ENCODE measurements at places on chromosomes 5 and 9. TPM values are rescaled to one million over a fixed set of nuclear protein-coding genes. Genes with fewer than 3 reads are reported as not detected.

DNA sequence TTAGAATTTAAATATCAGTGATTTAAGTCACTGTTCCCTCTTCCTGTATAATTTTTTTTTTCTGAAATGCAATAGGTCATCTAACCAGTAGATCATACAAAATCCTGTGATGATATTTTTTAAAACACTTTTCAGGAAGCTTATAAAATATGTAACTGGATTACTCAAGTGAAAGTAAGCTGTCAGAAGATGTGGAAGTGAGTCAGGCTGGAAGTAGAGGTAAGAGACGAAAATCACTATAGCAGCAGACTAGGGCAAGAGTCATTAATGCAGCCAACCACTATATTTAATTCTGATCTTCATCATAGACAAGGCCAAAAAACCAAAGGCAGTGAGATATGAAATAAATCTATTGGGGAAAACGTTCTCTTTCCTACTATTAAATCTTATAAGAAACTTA is 65.7 kb upstream of the C6 start:
- H3K4me1 ChIP-seq, result no peaks in the 10 kb centered on the region
- H3K27me3 ChIP-seq, result no peaks in the 10 kb centered on the region
- no peak overlapping the region for H3K4me3 ChIP-seq
- H3K27ac ChIP-seq, result no peak overlapping the region
- no peak for DNase-seq

DNA sequence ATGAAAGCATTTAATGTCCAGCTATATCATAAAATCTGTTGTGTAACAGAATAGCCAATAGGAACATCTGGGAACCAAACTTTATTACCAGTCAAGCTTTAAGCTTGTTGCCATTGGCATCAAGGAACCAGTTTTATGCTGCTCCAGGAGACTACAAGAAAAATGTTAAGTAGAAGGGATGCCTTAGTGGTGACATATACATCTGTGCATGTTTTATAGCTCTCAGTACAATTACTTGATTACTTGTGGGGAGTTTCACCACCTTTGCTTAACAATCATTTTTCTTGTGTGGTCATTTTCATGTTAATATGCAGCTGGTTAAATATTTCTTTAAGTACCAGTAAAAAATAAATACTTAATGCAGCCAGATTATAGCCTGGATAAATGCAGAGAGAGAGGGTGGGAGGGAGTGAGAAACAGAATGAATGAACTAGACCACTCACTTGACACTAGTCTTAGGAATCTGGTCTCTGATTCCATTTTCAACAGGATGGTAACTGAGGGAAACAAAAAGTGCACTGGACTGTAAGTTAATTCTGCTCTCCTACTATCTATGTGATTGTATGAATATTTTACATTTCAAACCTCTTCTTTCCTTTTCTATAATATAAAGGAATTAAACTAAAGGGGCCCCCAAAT is 35.7 kb upstream of the LURAP1L start:
- no peaks in the 10 kb centered on the region for H3K27me3 ChIP-seq
- H3K4me3 ChIP-seq, result no peak overlapping the region
- no peaks in the 10 kb centered on the region for H3K36me3 ChIP-seq
- no peak overlapping the region for H3K27ac ChIP-seq

DNA sequence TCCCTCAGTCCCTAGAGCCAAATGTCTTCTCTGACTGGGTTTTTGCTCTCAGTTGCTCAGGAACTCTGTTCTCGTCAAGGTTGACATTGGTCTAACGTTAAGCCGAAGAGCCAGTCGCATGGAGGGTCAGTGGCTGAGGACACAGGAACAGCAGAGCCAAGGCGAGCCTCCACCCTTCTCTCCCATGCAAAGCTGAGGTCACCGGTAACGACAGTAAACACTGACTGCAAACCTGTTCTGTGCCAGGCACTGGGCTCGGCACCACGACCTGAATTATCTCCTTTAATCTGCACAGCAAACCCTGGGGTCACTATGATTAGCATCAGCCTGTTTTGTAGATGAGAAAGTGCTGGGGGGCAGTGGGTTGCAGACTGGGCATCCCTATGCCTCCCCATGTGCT is 171.0 kb downstream of the COL23A1 start:
- no peaks in the 10 kb centered on the region for H3K36me3 ChIP-seq
- DNase-seq, result no peak
- H3K4me1 ChIP-seq, result no peaks in the 10 kb centered on the region
- no peak overlapping the region for H3K27ac ChIP-seq
- H3K27me3 ChIP-seq, result peaks cover 2% of the 10 kb centered on the region
- no peak overlapping the region for H3K4me3 ChIP-seq

DNA sequence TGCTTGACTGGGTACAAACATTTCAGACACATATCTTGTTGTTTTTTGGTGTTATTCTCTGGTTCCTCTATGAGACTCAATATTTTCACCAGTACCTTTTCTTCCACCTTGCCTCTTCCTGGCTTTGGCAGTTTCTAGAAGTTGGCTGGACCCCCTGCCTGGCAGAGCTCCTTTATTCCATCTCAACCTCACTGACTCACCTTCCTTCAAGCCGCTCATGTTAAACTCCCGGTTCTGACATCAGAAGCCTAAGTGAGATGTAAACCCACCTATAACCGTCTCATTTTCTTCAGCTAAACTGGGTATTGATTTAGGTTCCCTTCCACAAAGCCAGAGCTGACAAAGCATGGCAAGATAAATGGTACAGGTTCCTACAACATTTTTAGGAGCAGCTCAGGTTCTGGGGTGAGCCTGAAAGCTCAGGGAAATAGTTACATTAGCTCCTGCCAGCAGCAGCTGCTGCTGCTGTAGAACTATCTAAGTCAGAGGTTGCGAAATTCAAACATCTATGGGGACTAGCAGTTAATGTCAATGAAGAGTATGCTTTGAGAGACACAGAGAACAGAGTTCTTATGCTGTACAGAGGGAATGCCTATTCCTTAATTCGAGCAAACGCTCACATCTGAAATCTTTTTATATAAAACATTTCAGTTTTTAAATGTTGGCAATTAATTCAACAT is 197.1 kb upstream of the NR3C1 start:
- no peaks in the 10 kb centered on the region for H3K27me3 ChIP-seq
- no peak for DNase-seq
- H3K36me3 ChIP-seq, result no peaks in the 10 kb centered on the region
- H3K27ac ChIP-seq, result no peak overlapping the region
- no peak overlapping the region for H3K4me3 ChIP-seq

- DNase-seq, result peak; percentile 84
- H3K27me3 ChIP-seq, result no peaks in the 10 kb centered on the region
- H3K4me1 ChIP-seq, result peaks cover 77% of the 10 kb centered on the region
- no peak overlapping the region for H3K4me3 ChIP-seq
Observed at GRCh38 chr9:112037281-112038016, 137.6 kb downstream of the SUSD1 start.

CDH9 gene
- total RNA-seq, result not detected

GRCh38 chr5:171858303-171858702 is 72.7 kb downstream of the SMIM23 start:
- no peak overlapping the region for H3K27ac ChIP-seq
- no peaks in the 10 kb centered on the region for H3K27me3 ChIP-seq
- no peak overlapping the region for H3K4me3 ChIP-seq
- H3K4me1 ChIP-seq, result peaks cover 5% of the 10 kb centered on the region
- peak; percentile 9 for DNase-seq

DNA sequence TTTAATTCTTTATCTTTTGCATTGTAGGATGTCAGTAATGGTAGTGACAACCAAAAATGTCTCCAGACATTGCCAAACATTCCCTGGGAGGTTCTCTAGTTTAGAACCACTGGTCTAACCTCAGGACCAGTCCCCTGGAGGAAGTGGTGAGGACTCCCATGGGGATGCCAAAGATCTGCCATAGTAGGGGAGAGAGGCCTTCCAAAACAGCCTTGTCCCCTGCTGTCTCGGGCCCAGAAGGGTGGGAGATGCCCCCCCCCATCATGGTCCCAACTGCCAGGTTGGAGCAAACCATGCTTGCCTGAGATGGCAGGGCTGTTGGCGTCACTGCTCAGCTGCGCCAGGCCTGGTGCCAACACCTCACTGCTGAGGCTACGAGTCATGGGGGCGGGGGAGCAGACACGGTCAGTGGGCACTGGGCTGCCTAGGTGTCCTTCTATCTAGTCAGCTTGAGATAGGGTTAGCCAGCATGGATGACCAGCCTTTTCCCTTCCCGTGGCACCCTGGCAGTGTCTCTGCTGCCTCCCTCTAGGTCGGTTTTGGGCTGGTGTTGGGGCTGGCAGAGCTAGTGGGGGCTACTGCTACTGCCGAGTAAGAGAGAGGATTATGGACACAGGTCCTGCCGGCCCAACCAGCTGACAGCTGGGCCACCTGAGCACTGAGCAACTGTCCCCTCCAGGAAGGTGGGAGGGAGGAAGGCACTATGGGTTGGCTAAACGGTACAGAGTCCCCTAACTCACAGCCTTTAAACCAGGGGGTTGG is 8.3 kb upstream of the CXXC5 start:
- H3K4me3 ChIP-seq, result no peak overlapping the region
- peaks cover 86% of the 10 kb centered on the region for H3K4me1 ChIP-seq
- H3K27ac ChIP-seq, result peak overlapping the region; percentile 25
- no peaks in the 10 kb centered on the region for H3K36me3 ChIP-seq

GRCh38 chr9:92727716-92728700 is 36.6 kb downstream of the BICD2 start:
- DNase-seq, result no peak
- H3K27ac ChIP-seq, result peak overlapping the region; percentile 76
- no peaks in the 10 kb centered on the region for H3K27me3 ChIP-seq
- H3K4me3 ChIP-seq, result peak overlapping the region; percentile 31

POU5F2 gene
- 4.6 TPM for total RNA-seq

GRCh38 chr5:79287907-79288306 is 52.0 kb downstream of the JMY start:
- H3K4me3 ChIP-seq, result no peak overlapping the region
- no peaks in the 10 kb centered on the region for H3K4me1 ChIP-seq
- no peak for DNase-seq
- no peak overlapping the region for H3K27ac ChIP-seq
- no peaks in the 10 kb centered on the region for H3K27me3 ChIP-seq
- H3K36me3 ChIP-seq, result peaks cover 1% of the 10 kb centered on the region

DNA sequence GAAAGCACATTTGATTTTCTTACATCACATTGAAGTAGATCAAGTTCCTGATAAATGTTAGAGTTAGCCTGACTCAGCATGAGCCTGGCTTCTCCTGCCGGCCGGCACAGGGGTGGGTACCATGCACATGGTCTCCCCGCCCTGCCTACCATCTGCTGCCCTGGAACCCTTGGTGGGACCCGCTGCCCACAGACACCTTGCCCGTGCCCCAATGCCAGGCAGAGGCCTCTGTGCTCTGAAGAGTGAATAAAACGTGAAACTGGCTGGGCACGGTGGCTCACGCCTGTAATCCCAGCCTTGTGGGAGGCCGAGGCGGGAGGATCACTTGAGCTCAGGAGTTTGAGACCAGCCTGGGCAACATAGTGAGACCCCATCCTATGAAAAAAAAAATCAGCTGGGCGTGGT is 17.3 kb downstream of the EXD3 start:
- no peaks in the 10 kb centered on the region for H3K36me3 ChIP-seq
- no peak for DNase-seq
- no peak overlapping the region for H3K4me3 ChIP-seq
- peaks cover 8% of the 10 kb centered on the region for H3K4me1 ChIP-seq

SPINK4 gene
- total RNA-seq, result not detected

- H3K36me3 ChIP-seq, result no peaks in the 10 kb centered on the region
- no peak within 1 kb of the TSS for H3K27ac ChIP-seq
- no peak within 1 kb of the TSS for H3K4me3 ChIP-seq
- no peak for DNase-seq
- no peaks in the 10 kb centered on the region for H3K27me3 ChIP-seq
Observed at GRCh38 chr5:149063017-149063687, at the start of gene SH3TC2. TSS of gene SH3TC2 (minus strand) at chr5:149063062. CDS start at chr5:149063022, 40 bp downstream.

DNA sequence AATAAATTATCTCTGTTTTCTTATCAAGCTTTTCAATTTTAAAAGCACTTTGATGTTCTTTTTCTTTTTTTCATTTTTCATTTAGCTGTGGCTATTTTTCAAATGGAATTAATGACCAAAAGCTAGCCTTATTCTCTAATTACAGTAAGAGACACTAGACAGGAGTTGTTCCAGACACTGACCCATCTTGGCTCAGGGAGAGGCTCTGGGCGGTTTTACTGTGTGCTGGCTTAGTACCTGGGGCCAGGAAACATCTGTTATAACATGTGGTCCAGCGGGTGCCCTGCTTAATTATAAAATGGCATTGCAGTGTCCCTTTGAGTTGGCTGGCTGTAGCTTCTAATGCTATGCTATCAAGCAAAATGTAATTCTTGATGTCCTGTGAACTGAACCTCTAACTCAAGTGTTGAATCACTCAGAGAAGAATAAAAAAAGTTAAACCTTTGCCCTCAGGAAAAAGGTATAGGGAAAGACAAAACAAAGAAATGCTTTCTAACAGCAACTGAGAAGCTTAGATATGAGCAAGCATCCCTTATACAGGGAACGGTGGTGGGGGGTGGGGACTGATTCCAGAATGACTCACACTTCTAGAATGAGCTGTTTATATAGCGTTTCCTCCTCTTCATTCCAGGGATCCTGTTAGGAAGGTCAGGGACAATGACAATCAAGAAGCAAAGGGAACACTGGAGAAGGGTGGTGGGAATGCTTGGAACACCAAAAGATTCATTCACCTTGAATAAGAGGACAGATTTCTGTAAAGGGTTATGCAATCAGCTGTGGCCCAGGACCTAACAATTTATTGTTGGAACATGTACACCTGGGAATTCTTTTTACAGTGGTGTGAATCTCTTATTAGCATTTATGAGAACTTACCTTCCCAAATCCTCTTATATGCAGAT is 58.7 kb upstream of the NFIB start:
- no peaks in the 10 kb centered on the region for H3K4me1 ChIP-seq
- H3K36me3 ChIP-seq, result no peaks in the 10 kb centered on the region
- no peaks in the 10 kb centered on the region for H3K27me3 ChIP-seq
- DNase-seq, result no peak
- no peak overlapping the region for H3K27ac ChIP-seq
- H3K4me3 ChIP-seq, result no peak overlapping the region

DNA sequence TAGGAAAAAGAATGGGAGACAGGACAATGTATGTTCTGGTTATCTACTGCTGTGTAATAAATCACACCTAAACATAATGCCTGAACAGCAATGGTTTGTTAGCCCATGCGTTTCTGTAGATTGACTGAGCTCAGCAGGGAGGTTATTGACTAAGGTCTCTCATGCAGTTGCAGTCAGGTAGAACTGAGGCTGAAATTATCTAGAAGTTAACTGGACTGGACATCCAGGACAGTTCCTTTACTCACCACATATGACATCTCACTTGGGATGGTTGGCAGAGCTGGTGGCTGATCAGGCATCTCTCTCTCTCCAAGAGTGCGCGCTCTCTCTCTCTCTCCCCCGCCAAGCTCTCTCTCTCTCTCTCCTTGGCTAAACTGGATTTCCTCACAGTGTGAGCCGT is 8.9 kb upstream of the FOXB2 start:
- DNase-seq, result no peak
- peaks cover 9% of the 10 kb centered on the region for H3K4me1 ChIP-seq
- H3K4me3 ChIP-seq, result no peak overlapping the region
- H3K36me3 ChIP-seq, result no peaks in the 10 kb centered on the region
- H3K27me3 ChIP-seq, result peaks cover 43% of the 10 kb centered on the region

All from B cell (primary cell).